ENCODE measurements at places on chromosomes 2 and 18.

- DNase-seq: no peak
These were observed 348.3 kb upstream of the DSEL start for GRCh38 chr18:67864677-67865340.

DNA sequence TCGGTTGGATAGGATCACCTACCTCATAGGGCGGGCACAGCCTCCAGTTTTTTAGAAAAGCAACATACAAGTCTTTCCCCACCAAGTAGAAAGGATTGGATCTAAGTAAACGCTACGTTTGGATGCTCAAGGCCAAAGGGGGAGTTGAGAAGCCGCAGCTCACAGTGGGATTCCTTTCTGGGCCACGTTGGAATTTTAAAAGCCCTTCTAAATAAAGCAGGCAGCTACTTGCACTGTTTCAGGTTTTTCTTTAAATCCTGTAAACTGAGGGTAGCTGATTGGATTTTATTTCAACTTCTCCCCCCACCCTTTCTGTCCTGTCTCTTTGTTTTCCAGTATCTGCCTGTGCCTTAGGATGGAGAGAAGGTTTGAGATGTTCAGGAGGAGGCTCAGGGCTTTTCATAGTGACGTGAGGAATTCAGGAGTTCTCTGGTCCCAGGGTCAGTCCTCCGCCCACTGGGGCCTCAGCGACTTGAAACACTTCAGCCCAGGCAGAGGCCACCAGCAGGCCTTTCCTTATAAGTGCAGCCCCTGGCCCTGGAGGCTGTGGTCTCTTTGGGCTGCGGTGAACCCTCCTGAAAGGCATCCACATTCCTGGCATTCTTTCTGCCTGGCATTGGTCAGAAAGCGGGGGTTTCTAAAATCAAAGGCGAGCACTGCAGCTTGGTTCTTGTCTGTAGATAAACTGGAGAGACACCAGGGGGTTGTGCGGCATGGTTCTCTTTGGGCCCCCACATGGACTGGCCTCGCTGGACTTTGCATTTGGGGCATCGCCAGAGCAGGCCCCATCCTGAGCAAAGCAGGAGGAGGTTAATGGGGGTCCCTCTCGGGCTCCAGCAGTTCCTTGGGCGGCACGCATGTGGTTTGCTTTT is 44.5 kb downstream of the SH3BP4 start:
- no peak for DNase-seq

GRCh38 chr2:210536973-210537650 is 19.3 kb upstream of the CPS1 start:
- DNase-seq: peak; percentile 6

DNA sequence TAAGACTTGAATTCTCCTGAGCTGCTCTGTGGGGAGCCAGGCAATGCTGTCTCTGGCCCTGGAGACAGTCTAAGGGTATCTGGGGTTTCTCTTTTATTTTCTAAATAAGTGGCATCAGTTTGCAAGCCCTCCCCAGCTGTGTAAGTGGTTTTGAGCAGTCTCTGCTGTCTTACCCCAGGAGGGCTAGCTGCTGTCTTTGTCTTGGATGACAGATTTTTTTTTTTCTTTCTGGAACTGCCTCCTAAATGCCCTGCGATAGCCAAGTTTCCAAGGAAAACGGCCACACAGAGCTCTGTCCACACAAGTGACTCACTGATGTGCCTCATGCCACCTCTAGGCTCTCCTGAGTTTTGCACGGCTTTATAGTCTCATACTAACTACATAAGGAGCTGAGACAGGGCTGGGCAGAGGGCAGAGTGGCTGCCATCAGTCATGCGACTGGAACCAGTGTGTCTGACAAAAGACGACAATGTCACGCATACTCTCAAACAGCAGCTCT is 37.2 kb upstream of the THOC1 start:
- no peak for DNase-seq

DNA sequence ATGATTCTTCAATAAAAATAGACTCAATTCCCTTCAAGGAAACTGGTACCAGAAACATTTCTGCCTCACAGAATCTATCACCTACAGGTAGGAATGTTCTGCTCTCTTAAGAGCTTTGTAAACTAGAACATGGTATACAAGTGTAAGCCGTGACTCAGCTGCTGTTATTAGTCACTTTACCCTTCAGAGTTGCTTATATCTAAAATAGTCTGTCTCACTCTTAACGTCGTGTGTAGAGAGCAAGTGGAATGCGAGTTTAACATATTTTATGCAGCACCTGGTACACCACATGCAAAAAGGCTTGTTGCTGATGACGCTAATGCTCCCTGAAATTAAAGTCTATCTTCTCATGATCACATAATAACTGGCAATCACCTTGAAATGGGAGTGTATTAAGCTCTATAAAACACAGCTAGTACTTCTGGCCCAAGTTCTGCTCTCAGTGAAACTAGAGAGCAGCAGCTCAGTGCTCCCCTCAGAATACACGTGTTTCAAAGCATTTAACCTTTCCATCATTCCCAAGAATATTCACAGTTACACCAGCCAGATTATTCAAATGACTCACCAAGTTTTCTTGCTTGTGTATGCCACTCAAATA is 420.0 kb downstream of the ZEB2 start:
- no peak for DNase-seq

- DNase-seq: no peak
These were observed 420.2 kb upstream of the MEX3C start for GRCh38 chr18:51617572-51618260.

GRCh38 chr2:228417956-228418355 is 236.5 kb upstream of the SPHKAP start:
- no peak for DNase-seq

All from NCI-H1105 treated with DMSO at 0.1 percent for 48 hours (cell line).